ENCODE measurements at places on chromosomes 13 and 19. TPM values are rescaled to one million over a fixed set of nuclear protein-coding genes. Genes with fewer than 3 reads are reported as not detected.
A peak's percentile ranks its signal among the peaks of the same experiment; 100 is the strongest.

DNA sequence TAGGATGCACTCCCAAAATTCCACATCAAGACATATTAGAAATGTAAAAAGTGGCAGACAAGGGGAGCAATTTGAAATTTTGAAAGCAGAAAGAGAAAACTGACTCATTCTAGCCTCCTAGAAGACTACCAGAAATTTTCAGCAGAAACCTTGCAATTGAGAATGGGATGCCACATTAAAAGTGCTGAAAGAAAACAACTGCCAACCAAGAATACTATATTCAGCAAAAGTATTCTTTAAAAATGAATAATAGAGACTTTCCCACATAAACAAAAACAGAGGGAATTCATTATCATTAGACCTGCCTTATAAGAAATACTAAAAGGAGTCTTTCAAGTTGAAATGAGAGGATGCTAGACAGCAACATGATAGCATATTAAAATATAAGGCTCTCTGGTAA lies 78.3 kb upstream of the HTR2A start:
- H3K4me3 ChIP-seq = no peak overlapping the region
- no peaks in the 10 kb centered on the region for H3K36me3 ChIP-seq
- no peaks in the 10 kb centered on the region for H3K4me1 ChIP-seq

- H3K36me3 ChIP-seq = no peaks in the 10 kb centered on the region
- no peaks in the 10 kb centered on the region for H3K27me3 ChIP-seq
- no peaks in the 10 kb centered on the region for H3K4me1 ChIP-seq
- H3K4me3 ChIP-seq = no peak overlapping the region
- no peak for DNase-seq
- no peak overlapping the region for H3K27ac ChIP-seq
These were observed 425.1 kb downstream of the EFNB2 start for GRCh38 chr13:106110241-106110855.

DNA sequence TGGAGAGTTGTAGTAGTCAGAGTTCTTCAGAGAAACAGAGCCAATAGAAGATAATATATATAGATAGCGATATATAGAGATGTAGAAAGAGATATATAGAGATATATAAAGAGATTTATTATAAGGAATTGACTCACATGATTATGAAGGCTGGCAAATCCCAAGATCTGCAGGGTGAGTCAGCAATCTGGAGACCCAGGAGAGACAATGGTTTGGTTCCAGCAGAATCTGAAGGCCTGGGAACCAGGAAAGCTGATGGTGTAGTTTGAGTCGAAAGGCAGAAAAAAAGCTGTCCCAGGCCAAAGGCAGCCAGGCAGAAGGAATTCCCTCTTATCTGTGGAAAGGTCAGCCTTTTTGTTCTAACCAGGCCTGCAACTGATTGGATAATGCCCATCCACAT lies 194.1 kb downstream of the NUFIP1 start:
- DNase-seq = no peak
- H3K27me3 ChIP-seq = no peaks in the 10 kb centered on the region
- no peaks in the 10 kb centered on the region for H3K4me1 ChIP-seq
- no peak overlapping the region for H3K27ac ChIP-seq

DNA sequence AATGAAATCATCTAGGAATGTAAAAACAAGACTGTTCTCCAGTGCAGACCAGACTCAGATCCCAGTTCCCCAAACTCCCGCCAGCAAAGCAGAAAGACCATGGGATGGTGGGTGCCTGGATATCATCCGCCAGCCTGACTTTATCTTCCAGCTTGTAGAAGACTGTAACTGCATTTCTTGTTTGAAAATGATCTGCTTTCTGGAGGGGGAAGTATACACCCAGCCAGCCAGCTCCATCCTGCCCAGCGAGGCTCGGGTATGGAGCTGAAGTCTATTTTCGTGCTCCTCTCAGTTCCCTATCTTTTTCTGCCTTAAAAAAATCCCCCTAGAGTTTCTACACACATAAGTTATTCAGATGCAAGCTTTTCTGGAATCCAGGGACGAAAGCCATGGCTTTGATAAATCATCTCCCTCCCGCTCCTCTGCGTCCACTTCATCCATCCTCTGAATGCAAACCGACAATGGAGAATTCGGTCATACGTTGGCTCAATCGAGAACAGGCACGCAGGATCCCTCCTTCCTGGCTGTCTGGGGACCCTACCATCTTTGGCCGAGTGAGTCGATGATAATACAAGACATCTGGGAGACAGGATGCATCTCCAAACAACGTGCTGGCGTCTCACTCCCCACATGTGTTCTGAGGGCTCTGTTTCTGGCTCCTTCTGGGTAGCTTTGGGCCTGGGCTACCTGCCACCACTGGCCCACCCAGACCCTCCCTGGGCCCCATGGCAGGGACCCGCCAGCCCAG lies 31.2 kb downstream of the CEBPG start:
- H3K4me3 ChIP-seq = no peak overlapping the region
- H3K27ac ChIP-seq = no peak overlapping the region
- DNase-seq = no peak
- H3K27me3 ChIP-seq = no peaks in the 10 kb centered on the region
- H3K4me1 ChIP-seq = no peaks in the 10 kb centered on the region
- H3K36me3 ChIP-seq = no peaks in the 10 kb centered on the region

DNA sequence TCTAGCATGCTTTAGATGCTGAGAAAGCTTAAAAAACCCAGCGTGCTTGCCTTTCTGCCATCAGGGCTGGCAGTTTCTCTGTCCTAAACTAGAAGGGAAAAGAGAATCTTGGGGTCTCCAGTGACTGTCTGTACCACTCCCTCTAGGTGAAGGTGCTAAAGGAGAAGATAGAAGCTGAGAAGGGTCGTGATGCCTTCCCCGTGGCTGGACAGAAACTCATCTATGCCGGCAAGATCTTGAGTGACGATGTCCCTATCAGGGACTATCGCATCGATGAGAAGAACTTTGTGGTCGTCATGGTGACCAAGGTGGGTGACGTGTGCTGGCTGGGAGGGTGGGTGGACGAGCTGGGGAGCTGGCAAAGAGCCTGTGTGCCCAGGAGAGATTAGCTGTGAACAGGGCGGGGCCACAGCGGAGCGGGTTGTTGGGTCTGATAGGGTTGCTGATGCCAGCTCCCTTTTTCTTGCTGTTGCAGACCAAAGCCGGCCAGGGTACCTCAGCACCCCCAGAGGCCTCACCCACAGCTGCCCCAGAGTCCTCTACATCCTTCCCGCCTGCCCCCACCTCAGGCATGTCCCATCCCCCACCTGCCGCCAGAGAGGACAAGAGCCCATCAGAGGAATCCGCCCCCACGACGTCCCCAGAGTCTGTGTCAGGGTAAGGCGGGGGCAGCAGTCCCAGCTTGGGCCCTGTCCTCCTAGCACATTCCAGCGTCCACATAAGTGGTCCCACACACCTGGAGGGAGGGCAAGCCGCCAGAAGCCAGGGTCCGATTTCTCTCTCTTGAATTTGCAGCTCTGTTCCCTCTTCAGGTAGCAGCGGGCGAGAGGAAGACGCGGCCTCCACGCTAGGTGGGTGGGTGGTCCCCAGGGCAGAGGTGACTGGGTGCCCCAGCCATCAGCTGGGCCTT lies 2.3 kb downstream of the RAD23A start:
- H3K4me1 ChIP-seq = peaks cover 35% of the 10 kb centered on the region
- H3K27ac ChIP-seq = no peak overlapping the region
- H3K4me3 ChIP-seq = no peak overlapping the region

GRCh38 chr19:18265582-18265981 lies 8.7 kb downstream of the IQCN start:
- H3K27ac ChIP-seq = no peak overlapping the region
- no peak overlapping the region for H3K4me3 ChIP-seq
- no peak for DNase-seq
- H3K27me3 ChIP-seq = no peaks in the 10 kb centered on the region
- H3K4me1 ChIP-seq = no peaks in the 10 kb centered on the region

GRCh38 chr13:63110466-63110865 lies 1694.8 kb upstream of the PCDH20 start:
- DNase-seq = no peak
- H3K36me3 ChIP-seq = no peaks in the 10 kb centered on the region
- no peaks in the 10 kb centered on the region for H3K4me1 ChIP-seq
- no peak overlapping the region for H3K27ac ChIP-seq

DNA sequence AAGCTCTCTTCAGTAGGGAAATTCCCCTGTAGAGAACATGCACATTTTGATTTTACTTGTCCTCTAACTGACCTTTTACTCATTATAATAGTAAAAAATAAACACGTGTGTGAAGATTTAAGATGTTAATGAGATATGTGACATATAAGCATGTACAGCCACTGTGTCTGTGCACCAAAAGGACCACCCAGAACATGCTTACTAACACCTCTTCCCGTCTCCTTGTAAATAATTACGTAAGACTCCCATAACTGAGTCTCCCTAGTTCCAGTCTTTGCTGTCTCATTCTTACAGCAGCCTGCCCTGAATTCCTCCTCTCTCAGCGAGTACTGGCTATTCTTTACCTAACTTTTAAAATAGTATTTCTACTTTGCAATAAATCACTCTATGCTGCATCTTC lies 53.6 kb downstream of the ZNF100 start:
- H3K27ac ChIP-seq = no peak overlapping the region
- no peaks in the 10 kb centered on the region for H3K27me3 ChIP-seq
- H3K4me3 ChIP-seq = no peak overlapping the region

DNA sequence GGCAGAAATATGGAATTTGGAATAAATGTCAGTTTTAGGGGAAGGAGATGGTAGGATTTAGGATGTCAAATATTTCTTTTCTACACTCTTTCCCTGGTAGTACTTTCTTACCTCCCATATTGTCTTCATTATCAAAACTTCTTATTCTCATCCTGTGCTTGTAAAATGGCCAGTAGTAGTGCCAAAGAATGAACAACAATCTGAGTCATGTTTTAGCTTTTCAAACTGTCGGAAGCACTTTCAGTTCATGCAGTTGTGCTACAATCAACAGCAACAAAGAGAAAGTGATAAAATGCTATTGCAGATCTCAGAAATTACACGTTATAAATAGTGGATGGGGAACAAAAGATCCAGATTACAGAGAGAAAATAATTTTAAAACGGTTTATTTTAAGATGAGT lies 193.7 kb upstream of the RXFP2 start:
- DNase-seq = no peak
- no peaks in the 10 kb centered on the region for H3K27me3 ChIP-seq
- H3K4me1 ChIP-seq = no peaks in the 10 kb centered on the region
- no peak overlapping the region for H3K27ac ChIP-seq
- no peaks in the 10 kb centered on the region for H3K36me3 ChIP-seq

GRCh38 chr19:45245334-45245787 lies at the start of gene EXOC3L2:
TSS of gene EXOC3L2 (minus strand) at chr19:45245407. CDS start at chr19:45239045, 6,362 bp downstream.
- no peaks in the 10 kb centered on the region for H3K36me3 ChIP-seq
- peaks cover 7% of the 10 kb centered on the region for H3K4me1 ChIP-seq
- no peak within 1 kb of the TSS for H3K27ac ChIP-seq
- H3K4me3 ChIP-seq = no peak within 1 kb of the TSS

DNA sequence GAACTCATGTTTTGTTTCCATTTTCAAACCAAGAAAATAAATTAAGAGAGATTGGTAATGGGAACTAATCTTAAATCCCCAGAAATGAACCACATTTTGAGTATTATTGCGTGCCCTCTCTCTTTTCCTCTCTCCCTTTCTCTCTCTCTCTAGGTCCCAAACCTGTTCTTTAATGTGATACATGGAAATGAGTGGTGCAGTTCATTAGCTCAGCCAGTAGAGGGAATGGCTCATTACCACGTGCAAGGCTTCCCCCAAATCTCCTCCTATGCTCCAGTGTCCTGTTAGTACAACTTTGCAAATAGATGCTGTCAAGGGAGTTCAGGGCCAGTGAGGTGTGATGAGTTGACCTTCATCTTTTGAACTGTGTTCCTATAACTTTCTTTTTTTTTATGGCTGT lies 178.4 kb downstream of the FGF9 start:
- H3K27ac ChIP-seq = no peak overlapping the region
- H3K4me1 ChIP-seq = no peaks in the 10 kb centered on the region
- no peak for DNase-seq
- H3K4me3 ChIP-seq = no peak overlapping the region

GRCh38 chr13:41694545-41695301 lies 237.4 kb downstream of the RGCC start:
- H3K4me3 ChIP-seq = no peak overlapping the region
- DNase-seq = no peak
- no peaks in the 10 kb centered on the region for H3K4me1 ChIP-seq
- H3K36me3 ChIP-seq = peaks cover 3% of the 10 kb centered on the region

- H3K27ac ChIP-seq = no peak overlapping the region
- no peaks in the 10 kb centered on the region for H3K27me3 ChIP-seq
- no peak overlapping the region for H3K4me3 ChIP-seq
- H3K36me3 ChIP-seq = no peaks in the 10 kb centered on the region
- no peak for DNase-seq
These were observed 9.7 kb upstream of the DACH1 start for GRCh38 chr13:71876648-71877255.

DNA sequence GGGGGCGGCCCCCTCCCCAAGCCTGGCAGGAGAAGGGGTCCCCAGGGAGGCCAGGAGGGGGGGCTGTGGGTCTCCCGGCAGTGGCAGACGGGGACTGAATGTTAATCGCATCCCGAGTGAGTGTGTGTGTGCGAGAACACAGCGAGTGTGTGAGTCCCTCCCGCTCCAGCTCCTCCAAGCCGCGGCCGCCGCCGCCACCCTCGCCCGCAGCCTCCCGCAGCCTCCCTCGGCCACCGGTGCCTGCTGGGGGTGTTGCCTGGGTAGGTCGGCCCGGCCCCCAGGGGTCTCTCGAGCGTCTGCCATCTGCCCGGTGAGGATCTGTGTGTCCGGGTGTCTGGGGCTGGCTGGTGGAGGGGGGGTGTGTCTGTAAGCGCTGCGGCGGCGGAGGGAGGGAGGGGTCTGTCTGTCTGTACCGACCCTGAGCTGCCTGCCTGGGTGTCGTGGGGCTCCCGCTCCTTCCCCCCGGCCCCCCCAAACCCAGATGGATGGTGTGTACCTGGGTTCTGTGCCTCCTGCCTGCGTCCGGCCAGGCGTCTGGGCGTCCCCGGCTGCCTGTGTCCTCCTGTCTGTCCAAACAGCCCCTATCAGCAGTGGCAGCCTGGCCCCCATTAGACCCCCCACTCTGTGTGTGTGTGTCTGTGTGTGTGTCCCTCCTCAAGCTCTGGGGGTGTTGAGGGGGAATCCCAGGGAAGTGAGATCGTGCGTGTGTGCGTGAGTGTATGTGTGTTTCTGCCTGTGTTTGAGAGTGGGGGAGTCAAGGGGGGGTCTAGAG lies at the start of gene GRIN2D:
TSS of gene GRIN2D (plus strand) at position 110 of the 772 bp plus-strand sequence. CDS start 4,725 bp downstream, outside the sequence.
- H3K4me3 ChIP-seq = peak within 1 kb of the TSS; percentile 9
- no peak within 1 kb of the TSS for H3K27ac ChIP-seq
- H3K4me1 ChIP-seq = peaks cover 11% of the 10 kb centered on the region
- peaks cover 64% of the 10 kb centered on the region for H3K27me3 ChIP-seq
- H3K36me3 ChIP-seq = peaks cover 4% of the 10 kb centered on the region
- no peak for DNase-seq

GRCh38 chr13:105773241-105773640 lies 762.2 kb downstream of the EFNB2 start:
- no peak overlapping the region for H3K4me3 ChIP-seq
- no peak for DNase-seq
- no peaks in the 10 kb centered on the region for H3K27me3 ChIP-seq
- H3K36me3 ChIP-seq = no peaks in the 10 kb centered on the region
- H3K4me1 ChIP-seq = no peaks in the 10 kb centered on the region

The ATCAY gene
- polyA plus RNA-seq = 0.09 TPM

The NFIX gene
- 10.5 TPM for polyA plus RNA-seq

The SPRED3 gene
- 0.27 TPM for polyA plus RNA-seq

The TMC4 gene
- 15.4 TPM for polyA plus RNA-seq

The PCP2 gene
- 9.4 TPM for polyA plus RNA-seq

The LHB gene
- 1.2 TPM for polyA plus RNA-seq

The KASH5 gene
- 0.09 TPM for polyA plus RNA-seq

The CD33 gene
- polyA plus RNA-seq = 7.1 TPM

The FFAR2 gene
- 1.1 TPM for polyA plus RNA-seq

The CYSLTR2 gene
- polyA plus RNA-seq = 2.2 TPM
